CD4-positive, alpha-beta T cell treated with Interferon alpha-2 for 1 hour (primary cell): ENCODE measurements at places on chromosomes 6 and 20.
A peak's percentile ranks its signal among the peaks of the same experiment; 100 is the strongest.

DNA sequence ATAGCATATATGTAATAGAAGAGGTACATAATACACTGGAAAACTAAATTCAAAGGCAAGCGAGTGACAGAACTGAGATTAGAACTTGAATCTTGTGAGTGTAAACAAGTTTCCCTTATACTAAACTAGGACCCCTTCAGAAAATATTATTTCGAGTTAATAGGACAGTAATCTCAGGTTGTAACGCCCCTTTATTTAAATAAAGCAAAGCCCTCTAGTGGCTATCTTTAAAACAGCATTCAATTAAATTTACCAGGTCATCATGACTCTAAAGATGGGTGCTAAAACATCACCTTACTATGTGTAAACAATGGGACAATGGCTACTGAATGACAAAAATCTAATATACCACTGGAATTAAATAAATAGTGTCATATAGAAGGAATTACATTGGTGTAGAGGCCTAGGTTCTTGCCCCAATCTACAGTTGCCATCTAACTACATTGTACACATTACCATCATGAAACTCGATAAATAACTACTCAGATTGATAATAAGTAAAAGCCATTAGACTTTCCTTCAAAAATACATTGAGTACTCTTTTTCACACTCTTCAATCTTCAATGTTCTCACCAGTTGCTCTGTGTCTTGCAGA is 255.4 kb upstream of the IRAK1BP1 start:
- DNase-seq = no peak

GRCh38 chr20:50788045-50788991 is 6.5 kb upstream of the BCAS4 start:
- DNase-seq = no peak

- no peak for DNase-seq
Measured at GRCh38 chr6:16985513-16986284, 116.2 kb upstream of the STMND1 start.

DNA sequence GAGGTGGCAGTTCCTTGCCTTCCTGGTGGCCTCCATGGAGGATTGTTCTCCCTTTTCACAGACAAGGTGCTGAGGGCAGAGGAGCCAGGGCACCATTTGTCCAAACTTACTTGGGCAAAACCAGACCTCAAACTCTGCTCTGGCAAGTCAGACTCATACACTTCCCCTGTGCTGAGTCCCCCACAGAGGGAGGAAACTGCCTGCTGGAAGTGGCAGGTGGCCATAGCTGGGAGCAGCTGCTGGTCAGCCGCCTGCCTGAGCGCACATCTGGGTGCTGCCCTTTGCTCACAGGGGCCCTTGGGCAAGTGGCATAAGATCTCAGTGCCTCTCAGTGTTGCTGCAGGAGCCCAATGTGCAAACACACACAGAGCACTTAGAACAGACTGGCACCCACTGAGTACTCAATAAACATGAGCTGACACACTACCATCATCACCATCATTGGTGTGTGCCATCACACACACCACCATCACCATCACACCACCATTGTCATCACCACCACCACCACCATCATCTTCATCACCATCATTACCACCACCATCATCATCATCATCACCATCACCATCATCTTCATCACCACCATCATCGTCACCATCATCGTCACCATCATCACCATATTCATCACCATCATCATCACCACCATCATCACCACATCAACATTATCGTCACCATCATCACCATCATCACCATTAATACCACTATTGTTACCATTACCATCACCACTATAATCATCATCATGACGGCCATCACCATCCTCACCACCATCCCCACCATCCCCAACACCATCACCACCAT is 17.6 kb downstream of the NOL4L start:
- no peak for DNase-seq

GRCh38 chr20:39909447-39909846 is 779.6 kb downstream of the MAFB start:
- DNase-seq = no peak

DNA sequence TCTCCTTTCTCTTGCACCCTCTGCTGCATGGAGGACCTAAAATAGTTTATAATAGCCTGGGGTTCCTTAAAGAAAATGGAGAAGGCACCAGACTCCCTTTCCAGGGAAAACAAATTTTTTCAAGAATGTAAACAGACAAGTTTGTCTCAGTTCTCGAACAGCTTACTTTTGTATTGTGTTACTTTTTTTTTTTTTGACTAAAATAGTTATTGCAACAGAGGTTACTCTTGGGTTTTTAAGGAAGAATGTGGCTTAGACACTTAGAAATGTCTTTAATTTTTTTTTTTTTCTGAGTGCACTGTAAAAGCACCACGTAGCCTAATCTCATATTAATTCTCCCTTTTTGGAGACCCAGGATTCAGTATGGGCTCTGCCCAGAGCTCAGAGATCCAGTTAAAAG is 148.7 kb upstream of the CARMIL1 start:
- no peak for DNase-seq

DNA sequence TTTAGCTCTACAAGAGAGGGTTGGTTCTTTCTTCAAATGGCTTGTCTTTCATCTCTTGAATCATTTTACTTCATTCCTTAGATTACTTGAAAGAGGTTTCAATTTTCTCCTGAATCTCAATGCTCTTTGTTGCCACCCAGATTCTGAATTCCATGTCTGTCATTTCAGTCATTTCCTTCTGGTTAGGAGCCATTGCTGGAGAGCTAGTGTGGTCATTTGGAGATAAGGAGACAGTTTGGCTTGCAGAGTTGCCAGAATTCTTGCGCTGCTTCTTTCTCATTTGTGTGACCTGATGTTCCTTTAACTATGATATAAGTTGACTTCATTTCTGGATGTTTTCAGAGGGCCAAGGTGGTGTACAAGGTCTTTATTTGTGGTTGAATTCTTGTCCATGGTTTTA is 157.8 kb downstream of the SLC22A3 start:
- DNase-seq = no peak

DNA sequence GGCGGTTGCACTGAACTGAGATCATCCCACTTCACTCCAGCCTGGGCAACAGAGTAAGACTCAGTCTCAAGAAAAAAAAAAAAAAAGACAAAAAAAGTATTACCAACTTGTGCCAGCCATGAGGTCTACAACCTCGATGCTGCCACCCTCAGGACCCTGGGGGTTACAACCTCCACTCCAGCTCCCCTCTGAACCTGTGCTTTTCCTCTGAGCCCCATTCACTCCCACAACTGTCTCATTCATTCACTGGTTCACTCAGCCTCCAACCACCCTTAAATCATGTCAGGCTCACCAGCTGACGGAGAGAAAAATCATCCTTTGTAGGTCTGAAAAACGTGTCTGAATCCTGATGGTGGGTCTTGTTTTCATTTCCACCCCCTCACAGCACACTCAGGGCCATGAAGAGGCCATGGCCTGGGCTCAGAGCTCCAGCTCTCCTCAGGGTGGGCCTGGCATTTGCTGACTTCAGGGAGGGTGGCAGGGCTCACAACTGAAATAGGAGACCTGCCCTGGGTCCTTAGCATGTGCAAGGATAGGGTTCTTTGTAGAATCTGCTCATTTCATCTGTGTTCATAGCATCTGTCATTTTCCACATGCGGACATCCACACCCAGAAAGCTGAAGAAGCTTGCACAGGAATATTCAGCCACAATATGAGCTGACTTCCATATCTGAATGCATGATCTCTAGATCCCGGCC is 1.9 kb upstream of the ULBP1 start:
- peak; percentile 53 for DNase-seq

- DNase-seq = no peak
Measured at GRCh38 chr20:63409834-63410435, 48.8 kb upstream of the CHRNA4 start.

GRCh38 chr6:124494956-124495664 is 467.1 kb upstream of the RNF217 start:
- DNase-seq = no peak

DNA sequence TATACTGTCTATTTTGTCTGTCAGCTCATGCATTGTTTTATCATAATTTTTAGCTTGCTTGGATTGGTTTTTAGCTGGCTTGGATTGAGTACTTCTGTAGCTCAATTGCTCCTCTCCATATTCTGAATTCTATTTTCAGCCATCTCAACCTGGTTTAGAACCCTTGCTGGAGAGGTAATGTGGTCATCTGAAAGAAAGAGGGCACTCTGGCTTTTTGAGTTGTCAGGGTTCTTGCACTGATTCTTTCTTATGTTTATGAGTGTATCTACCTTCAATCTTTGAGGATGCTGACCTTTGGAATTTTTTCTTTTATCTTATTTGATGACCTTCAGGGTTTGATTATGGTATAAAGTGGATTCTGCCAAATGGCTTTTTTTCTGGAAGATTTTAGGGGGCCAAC is 632.7 kb upstream of the ID4 start:
- DNase-seq = no peak

GRCh38 chr20:62198496-62198895 is 15.7 kb downstream of the MTG2 start:
- DNase-seq = no peak

- DNase-seq = no peak
Measured at GRCh38 chr6:1917626-1918371, 308.1 kb downstream of the FOXC1 start.

- DNase-seq = no peak
Measured at GRCh38 chr20:45935416-45936046, 1.0 kb downstream of the PCIF1 start.

DNA sequence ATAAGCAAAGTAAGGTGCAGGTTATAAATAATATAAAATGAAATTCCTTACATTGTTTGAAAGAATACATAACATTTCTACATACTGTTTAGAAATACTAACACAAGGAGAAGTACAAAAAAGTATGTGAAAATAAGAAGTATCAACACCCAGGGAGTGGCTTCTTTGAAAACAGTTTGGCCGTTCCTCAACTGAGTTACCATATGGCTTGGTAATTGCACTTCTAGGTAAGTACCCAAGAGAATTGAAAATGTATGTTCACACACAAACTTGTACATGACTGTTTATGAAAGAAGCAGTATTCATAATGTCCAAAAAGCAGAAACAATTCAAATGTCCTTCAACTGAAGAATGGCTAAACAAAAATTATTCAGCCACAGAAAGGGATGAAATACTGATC is 30.7 kb downstream of the PAK5 start:
- DNase-seq = no peak

- no peak for DNase-seq
Measured at GRCh38 chr6:31948753-31949413, 3.0 kb downstream of the CFB start.

- DNase-seq = no peak
Measured at GRCh38 chr6:104521176-104521575, 338.5 kb downstream of the HACE1 start.

DNA sequence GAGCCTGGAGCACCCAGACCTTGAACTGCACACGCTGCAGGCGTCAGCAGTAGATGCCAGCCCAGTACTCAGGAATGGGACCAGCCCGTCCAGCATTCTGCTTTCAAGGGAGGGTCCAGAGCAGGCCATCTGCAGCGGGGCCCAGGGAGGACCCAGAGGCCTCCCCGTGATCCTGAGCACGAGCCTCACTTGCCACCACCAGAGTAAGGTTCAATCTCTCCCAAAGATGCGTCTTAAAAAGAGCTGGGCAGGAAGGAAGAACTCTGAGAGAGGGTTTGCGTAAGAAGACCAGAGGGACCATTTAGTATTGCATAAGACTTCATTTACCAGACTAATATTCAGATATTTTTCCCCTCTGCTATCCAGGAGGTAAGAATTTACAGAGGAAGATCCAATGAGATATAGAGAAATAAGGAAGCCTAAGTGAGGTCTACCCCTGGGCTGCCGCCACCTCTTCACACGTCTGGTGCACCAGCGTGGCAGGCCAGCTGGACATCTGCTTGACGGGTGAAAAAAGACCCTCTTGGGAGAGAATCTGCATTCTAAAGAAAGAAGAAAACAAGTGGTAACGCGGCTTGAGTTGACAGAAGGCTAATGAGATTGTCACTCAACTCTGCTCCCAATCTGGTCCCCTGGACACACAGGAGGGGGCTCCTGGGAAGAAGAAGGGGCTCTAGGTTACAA is 107.3 kb downstream of the PRND start:
- DNase-seq = no peak

- no peak for DNase-seq
Measured at GRCh38 chr6:453152-453551, 61.6 kb downstream of the IRF4 start.

- no peak for DNase-seq
Measured at GRCh38 chr20:18164356-18164755, 26.7 kb downstream of the KAT14 start.

DNA sequence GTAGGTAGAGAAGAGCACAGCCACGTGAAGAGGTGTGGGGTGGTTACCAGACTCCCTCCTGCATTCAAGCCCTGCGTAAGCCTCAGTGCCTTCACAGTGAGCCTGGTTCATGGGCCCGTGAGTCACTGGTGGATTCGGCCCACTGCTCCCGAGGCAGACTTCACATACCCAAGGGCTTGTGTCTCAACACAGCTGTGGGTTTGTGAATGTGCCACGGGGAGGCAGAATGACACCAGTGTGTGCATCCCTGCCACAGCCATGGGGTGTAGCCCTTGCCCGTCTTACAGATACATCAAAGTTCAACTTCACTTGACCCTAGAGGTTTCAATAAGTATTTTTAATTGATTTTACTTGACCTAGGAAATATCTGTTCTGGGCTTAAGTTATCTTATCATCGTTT is 108.5 kb downstream of the MAP3K4 start:
- DNase-seq = no peak

DNA sequence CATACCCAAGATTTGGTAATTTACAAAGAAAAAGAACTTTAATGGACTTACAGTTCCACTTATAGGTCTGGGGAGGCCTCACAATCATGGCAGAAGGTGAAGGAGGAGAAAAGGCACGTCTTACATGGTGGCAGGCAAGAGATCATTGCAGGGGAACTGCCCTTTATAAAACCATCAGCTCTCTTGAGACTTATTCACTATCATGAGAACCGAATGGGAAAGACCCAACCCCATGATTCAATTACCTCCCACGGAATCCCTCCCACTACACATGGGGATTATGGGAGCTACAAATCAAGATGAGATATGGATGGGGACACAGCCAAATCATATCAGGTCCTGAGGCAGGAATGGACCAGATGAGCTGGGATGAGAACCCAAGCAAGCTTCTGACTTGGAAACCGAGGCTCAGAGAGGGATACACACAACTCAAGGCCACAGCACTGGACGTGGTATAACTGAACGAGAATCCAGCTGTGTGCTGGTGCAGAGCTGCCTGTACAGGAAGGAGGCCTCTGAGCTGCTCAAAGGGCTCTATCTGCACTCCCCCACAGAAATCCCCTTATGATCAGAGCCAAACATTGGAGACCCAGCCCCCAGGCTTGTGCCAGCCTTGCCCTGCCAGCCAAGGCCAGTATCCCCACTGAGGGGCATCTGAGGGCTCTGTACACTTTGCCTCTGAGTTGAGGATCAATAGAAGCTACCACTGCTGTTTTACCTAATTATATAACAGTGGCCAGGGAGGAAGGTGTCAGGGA is 137.8 kb downstream of the CEBPB start:
- DNase-seq = no peak

DNA sequence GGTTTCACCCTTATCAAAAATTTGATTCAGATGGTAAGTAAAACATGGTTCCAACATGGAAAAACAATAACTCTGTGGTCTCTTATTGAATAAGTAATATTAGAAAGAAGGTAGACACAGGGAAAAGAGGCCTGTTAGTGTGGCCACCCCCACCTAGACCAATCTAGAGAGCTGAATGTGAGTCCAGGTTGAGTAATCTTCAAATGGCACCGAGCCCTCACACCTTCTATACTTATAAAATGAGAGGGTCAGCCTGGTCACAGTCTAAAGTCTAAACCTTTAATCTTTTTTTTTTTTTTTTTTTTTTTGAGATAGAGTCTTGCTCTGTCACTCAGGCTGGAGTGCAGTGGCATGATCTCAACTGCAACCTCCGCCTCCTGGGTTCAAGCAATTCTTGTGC is 6.9 kb downstream of the FAM184A start:
- DNase-seq = no peak

GRCh38 chr6:90351696-90352095 is 55.1 kb upstream of the BACH2 start:
- no peak for DNase-seq
